ENCODE measurements at places on chromosomes 12 and 14.
A peak's percentile ranks its signal among the peaks of the same experiment; 100 is the strongest.

DNA sequence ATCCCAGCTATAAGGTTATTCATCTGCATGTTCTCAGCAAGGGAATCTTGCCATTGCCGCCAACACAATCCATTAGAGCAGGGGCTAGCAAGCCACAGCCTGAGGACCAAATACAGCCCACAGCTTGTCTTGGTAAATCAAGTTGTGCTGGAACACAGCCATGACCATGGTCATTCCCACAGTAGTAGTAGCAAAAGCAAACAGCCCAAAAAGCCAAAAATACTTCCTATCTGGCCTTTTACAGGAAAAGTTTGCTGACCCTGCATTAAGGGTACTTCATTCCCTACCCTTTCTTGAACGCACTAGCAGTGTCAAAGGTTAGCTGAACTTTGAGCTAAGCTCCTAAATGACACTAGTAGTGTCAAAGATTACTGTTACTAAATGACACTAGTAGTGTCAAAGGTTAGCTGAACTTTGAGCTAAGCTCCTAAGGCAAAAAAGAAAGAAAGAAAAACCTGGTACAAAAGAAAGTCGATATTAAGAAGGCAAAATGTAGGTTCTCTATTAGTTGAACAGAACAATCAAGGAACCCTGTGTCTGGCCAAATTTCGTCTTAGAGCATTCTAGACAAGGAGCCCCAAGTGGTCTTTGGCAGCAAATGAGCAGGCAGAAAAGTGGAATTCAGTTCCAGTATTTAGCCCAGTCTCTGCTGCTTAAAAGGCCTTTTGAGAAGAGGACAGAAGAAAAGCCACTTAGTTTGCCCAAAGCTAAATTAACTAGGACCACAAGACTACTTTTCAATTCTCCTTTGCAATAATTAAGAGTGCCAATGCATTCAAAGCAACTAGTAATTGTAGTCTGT, 67.7 kb downstream of the NT5DC3 start:
- DNase-seq: no peak

DNA sequence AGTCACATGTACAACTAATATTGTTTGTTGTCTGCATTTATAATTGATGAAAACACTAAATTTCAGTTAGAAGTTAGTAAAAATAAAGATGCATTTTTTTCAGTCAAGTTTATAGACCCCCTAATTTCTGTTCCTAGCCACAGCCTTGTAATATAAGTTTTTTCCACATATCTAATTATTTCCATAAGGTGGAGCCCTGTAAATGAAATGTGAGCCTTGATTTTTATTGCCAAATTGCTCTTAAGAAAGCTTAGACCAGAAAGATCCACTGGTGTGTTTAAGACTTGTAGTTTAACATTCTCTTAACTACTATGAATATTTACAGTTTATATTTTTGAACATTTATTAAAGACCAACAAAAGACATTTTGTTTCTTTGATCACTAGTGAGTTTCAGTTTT, 322.1 kb upstream of the RGS6 start:
- DNase-seq: no peak

DNA sequence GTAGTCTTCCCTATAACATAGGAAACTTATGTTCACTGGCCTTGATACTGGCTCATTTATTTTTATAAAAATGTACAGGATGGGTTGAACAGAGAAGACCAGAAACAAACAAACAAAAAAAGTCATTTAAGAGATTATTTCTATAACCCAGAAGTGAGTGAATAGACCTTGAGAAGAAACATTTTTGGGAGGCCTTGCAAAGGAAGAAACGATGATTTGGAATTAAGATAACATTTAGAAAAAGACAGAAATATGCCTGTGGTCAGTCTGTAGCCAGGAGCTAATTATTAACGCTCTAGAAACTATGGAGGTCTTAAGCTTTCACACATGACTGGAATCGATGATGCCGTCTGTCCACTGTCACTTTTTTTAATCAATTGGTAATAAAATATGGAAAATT, 264.0 kb downstream of the EGLN3 start:
- DNase-seq: no peak

GRCh38 chr12:132506328-132507160, 16.6 kb downstream of the FBRSL1 start:
- DNase-seq: peak; percentile 90

DNA sequence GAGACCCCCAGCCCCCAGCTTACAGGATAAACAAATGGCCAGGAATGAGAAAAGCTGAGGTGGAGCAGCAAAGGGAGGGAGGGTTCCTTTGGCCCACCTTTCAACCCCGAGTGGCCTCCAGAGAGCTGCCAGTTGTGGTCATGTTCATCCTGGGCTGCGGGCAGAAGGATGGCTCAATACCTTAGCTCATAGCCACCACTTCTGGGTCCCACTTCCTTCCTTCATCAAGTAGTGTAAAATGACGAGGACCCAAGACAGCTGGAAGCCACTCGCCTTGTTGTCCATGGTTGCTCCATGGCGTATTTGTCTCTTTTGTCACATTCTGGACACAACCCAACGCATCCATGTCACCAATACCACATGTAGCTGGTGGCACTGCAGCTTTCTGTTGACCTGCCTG, 24.2 kb downstream of the CRACR2A start:
- DNase-seq: no peak

DNA sequence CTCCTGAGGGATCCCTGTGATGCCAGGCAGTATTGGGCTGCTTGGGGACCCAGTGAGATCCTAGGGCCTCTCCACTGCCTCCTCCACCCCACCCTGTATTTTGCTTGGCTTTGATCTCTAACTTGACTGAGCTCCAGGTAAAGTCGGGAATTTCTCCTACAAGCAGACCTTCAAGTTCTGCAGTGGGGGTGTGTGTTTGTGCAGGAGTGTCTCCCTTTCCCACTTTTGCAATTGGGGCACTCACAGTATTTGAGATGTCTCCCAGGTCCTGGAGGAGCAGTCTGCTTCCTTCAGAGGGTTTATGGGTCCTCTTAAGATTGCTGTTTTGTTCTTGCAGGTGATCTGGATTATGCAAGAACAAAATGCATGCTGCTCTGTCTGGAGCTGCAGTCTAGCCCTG, 68.9 kb downstream of the ALG10B start:
- no peak for DNase-seq

DNA sequence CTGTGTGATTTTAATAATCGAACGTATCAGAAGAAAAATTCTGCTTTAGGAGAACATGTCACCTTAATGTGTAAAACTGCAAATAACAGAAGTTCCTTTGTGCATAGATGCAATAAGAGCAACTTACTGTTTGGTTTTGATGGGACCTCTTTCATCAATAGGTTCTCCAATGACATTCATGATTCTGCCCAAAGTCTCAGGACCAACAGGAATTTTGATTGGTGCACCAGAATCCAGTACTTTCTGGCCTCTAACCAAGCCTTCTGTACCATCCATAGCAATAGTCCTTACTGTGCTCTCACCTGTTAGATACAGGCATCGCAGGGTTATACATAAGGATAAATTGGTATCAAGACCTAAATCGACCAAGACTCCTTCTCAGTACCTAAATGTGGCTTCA, 1.1 kb downstream of the ATP5F1B start:
- DNase-seq: no peak

GRCh38 chr14:102929241-102930137, 7.0 kb downstream of the AMN start:
- peak; percentile 47 for DNase-seq

DNA sequence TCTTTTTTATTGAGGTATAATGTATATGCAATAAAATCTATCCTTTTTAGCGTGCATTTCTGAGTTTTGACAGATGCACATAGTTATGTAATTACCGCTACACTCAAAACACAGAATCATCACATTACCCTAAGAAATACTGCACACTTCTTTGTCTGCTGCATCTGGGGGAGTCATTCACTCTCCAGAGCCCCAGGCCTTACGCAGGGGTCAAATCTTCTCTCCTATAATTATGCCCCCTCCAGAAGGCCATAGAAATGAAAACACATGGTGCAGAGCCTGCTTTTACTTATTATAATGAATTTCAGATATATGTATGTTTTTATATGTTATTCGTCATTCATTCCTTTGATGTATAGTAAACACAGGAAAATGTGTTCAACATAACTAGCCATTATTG, 296.5 kb upstream of the TMEM132C start:
- DNase-seq: no peak

- no peak for DNase-seq
Observed at GRCh38 chr12:79687711-79688260, 3.0 kb downstream of the PAWR start.

DNA sequence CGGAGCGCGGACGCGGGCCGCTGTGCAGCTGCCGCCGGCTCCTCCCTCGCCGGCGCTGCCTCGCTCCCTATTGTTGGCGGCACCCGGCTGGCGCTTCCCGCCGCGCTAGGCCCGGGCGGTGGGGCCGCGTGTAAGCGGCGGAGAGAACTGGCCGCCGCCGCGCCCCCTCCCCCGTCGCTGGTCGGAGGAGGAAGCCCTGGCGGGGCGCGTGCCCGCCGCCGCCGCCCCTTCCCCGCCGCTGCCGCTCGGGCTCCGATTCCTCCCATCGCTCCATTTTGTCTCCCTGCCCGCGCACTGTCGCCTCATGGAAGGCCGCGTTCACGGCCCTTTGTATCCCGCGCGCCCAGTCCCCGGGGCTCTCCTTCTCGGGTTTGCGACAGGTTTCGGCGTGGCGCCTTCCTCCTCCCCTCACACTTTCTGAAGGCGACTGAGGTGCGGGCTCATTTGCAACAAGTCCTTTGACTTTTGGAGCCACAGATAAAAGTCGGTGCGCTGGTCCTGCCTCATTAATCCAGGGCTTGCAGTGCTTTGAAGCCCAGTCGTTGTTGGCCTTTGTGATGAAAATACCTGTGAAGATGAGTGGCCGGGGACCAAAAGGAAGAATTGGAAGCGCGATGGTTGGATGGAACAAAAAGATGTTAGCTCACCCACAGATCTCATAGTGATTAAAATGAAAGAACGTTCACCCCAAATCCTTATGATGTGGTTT, 707 bp downstream of the CPSF6 start:
- DNase-seq: peak; percentile 60

GRCh38 chr12:48681710-48682532, at the start of gene KANSL2:
TSS of gene KANSL2 (minus strand) at chr12:48682238. CDS start at chr12:48681632, 606 bp downstream.
- DNase-seq: peak; percentile 99

Measured in AG20443 (cell line).